ENCODE measurements at places on chromosomes 16 and 17.

DNA sequence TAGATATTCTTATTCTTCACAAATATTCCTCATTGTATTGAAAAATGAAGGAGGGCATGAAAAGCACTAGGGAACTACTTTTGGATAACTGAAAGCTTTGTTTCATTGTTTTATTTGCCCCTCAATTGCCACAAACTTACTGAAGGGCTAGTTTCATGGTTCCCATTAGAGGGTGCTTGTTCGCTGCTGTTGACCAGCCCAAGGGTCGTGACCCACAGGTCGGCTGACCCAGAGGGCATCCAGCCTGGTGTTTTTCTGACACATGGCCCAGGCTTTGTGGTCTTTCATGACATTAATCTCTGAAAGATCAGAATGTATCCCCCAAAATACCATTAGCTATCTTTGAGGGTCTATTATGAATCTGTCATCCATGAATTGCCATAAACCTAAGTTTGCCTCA is 30.0 kb downstream of the DGKE start:
- DNase-seq, result no peak

- DNase-seq, result no peak
Measured at GRCh38 chr16:22660441-22661160, 149.9 kb downstream of the NPIPB5 start.

DNA sequence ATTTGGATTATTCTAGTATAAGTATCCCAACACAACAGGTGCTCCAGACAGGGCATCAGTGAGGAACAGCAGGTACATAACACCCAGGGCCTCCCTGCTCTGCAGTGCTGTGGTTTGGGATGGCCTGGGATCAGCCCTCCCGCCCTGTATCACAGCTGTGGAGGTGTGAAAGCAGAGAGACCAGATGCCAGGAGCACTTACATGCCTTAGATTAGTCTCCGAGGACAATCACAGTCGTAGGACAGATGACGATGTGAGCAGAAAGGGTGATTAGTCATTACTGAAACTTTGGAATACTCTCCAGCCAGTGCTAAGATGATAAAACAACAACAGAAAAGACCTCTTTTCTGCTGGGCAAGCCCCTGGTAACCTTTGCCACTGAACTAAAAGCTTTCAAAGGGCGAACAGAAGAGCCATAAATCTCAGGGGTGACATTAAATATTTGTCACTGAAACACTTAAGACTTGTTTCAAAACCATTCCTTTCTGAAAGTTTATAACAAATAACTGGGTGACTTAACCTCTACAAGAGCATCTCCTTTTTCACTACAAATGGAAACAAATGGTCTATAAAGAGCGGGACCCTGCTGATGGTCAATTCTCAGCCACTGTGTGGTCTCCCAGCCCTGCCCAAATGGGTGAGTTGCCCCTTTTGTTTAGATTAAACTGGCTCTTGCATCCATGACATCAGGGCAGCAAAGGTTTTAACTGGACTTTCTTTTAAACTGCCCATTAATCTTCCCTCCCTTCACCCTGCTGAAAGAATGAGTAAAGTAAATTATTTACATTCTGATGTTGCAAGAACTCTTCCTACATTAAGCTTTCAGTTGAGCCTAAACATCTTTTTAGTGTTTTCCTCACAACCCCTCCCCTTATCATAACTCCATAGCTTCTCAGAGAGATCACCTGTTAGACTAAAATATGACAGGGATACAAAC is 183.1 kb upstream of the COX10 start:
- no peak for DNase-seq

DNA sequence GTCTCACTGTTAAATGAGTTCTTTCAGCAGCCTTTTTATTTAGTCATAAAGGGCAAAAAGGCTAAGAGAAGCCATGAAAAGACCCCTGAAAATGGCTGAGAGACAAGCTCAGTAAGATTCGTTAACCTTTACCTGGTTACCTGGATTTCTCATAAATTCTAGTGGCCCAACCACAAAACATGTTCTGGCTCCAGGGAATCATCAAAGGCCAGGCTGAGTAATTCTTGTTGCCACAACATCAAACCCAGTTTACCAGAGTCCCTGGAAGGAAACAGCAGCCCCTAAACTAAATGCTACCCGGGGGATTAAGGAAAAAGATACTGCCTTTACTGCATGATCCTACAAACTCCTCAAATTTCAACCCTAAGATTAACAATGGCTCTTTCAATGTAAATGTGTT is 15.8 kb downstream of the CYTH1 start:
- DNase-seq, result no peak

GRCh38 chr16:56836410-56837230 is 28.4 kb upstream of the SLC12A3 start:
- DNase-seq, result no peak

GRCh38 chr17:69606142-69606800 is 191.8 kb downstream of the MAP2K6 start:
- no peak for DNase-seq

DNA sequence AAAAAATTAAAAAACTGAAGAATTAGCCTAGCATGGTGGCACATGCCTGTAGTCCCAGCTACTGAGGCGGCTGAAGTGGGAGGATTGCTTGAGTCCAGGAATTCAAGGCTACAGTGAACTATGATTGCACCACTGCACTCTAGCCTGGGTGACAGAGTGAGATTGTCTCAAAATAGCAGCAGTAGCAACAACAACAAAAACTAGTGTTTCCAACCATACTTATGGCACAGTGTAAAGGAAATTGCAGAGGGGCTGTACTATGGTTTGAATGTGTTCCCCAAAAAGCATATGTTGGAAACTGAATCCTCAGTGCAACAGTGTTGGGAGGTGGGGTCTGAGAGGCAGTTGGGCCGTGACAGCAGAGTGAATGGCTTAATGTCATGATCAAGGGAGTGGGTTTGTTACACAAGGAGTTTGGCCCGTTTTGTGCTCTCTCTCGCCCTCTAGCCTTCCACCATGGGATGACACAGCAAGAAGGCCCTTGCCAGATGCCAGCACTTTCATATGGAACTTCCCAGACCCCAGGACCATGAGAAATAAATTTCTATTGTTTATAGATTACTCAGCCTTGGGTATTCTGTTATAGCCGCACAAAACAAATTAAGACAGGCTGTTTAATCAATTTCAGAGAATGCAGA is 70.0 kb downstream of the PGS1 start:
- no peak for DNase-seq

DNA sequence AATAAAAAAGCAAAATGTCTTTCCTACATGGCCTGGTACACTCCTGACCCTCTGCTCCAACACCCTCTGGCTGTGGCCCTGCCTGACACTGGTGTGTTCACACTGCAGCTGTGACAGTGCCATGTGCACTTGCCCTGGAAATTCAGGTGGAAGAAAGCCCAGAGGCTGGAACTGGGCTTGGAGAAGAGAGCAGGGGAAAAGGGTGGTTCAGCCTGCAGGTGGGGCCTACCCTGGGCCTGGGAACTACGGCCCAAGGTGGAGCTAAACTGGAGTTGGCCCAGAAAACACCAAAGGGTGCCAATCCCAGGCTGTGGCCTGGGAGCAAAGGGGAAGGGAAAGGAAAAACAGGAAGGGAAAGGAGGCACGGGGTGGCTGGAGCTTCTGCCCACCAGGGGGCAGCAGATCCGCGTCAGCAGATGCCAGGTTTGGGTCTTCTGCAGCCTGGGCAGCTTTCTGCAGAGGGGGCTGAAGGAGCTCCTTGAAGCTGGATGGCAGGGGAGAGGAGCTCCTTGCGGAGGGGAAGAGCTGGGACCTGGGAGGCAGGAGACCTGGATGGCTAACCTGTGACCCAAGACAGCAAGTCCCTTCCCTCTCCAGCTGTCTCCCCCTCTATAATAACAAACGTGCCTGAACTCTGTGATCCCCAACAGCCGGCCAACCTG is 15.4 kb upstream of the CTCF start:
- DNase-seq, result no peak

DNA sequence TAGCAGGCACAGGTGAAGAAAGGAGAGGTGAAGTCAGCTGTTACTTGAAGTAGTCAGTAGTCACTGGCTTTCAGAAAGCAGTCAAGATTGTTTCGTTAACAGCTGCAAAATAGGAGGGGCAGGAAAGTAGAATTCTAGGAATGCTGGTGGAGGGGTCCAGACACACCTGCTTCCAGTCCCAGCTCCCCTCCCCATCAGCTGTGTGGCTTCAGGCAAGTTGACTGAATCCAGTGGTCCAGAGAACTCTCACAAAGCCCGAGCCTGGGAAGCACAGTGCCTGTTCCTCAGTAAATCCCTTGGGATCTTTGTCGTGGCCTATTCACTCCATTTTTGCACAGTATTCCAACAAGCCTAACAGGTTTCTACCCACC is 4.6 kb upstream of the SOCS1 start:
- no peak for DNase-seq

DNA sequence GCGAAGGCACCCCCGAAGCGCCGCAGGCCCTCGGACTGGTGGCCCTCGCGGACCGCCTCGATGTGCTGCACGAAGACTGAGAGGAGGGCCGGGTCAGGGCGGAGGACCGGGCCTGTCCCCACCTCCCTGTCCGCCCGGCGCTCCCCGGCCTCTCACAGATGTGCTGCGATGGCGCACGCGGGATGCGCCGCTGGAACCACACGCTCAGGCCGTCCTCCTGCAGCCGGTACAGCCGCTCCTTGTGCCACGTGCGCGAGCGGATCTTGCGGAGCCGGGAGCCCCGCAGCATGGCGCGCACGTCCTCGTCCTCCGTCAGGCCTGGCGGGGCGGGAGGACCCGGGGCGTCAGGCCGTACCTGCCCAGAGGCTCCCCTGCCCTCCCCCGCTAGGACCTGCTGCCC is 11.3 kb downstream of the PLCD3 start:
- DNase-seq, result no peak

GRCh38 chr17:72804949-72805707 is 287.4 kb downstream of the SLC39A11 start:
- no peak for DNase-seq

DNA sequence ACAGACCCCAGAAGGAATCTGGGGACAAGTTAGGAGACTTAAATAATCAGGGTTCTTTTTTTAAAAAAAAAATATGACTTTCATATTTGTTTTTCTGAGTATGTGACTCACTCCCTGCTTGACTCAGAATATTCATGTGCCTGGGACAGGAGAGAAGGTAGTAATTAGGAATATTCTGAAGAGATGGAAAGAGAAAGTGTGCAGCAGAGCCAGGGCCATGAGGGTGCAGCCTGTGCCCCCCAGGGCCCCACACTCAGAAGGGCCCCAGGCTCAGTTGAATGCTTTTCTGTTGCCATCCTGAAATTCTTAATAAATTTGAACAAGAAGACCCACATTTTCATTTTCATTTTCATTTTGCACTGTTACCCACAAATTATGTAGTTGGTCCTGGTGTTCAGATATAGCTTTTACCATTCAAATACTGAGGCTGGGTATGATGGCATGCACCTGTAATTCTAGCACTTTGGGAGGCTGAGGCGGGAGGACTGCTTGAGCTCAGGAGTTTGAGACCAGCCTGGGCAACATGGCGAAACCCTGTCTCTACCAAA is 11.5 kb upstream of the LONP2 start:
- no peak for DNase-seq

DNA sequence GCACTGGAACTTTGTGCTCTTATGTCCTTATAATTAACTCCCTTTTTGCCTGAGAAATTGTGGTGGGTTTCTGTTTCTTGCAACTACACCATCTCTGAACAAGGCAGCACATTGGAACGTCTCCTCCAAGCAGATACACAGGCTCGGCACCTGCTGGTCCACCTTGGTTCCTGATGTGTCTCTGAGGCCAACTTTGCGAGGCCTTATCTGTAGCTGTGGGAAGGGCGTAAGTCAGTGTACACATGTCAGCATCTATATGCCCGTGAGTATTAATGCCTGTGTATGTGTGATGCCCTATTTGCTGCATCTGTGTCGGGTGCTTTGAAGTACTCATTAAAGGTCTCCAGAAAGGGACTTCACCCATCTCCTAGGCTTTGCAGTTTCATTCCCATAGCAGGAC is 17.5 kb downstream of the GP2 start:
- DNase-seq, result no peak

DNA sequence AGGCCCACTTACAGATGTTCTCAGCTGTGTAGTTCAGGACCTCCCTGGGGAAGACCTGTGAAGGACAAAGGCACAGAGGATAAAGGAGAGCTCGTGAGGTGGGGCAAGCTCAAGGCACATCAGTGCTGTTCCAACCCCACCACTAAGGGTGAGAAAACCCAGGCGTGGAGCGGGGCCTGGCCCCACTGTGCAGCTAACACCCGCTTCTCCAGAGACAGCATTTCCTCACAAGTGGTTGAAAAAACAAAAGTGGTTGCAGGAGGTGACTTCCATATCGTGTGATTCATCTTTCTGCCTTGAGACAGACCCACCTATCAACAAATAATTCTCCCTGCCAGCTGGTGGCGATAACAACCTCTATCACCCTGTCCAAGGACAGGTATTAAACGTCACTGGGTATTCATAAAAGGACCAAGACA is 30.0 kb downstream of the SNN start:
- no peak for DNase-seq

DNA sequence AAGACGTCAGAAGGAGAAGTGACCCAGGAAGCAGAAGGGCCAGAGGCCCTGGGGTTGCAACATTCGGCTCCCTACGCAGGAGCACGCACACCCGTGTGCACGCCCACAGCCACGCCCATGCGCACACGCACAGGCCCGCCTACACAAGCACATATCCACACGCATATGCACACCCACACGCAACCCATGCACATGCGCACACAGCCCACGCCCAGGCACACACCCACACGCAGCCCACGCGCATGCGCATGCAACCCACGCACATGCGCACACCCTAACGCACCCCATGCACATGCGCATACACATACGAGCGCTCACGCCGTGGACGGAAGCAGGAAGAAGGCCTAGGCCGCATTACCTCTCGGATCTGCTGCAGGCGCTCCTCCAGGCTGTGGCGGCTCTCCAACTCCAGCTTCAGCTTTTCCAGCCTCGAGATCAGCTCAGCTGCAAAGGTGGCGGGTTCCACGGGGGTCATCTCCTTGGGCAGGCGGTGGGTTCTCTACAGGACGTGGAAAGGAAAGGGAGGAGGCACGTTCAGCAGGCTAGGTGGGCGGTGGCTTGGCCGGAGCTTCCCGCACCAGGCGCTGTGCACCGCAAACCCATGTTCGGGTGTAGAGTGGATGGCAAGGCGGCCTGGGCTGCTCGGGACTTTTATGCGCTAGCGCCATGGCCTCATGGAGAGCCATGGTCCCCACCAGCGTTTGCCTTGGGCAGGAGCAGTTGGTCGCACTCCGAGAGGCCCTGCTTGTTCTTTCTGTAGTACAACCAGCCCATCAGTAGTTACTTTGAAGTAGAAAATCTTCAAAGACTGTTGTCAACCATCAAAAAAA is 23.4 kb downstream of the AXIN2 start:
- no peak for DNase-seq

DNA sequence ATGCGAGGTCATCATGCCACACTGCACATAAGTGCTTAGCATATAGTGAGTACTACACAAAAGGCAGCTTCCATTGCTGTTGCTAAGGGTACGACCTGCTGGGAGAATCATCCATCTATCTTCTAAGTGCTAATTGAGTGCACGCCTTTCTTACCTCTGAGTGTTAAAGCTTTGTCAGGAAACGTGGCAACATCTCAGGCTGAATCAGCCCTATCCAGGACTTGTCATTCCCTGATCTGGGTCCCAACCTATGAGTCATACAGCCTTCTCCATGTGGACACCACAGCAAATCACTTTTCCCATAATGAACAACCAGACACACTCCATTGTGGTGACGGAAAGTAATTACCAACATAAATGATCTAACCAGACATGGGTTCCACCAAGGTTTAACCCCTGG is 201.1 kb upstream of the MAF start:
- DNase-seq, result no peak
